Prostate gland (tissue), 2 donors: ENCODE measurements at places on chromosomes 2 and 18.

- H3K36me3 ChIP-seq = no peaks in the 10 kb centered on the region
- no peaks in the 10 kb centered on the region for H3K4me1 ChIP-seq
- no peak for DNase-seq
- H3K4me3 ChIP-seq = no peak overlapping the region
- H3K27ac ChIP-seq = no peak overlapping the region
Observed at GRCh38 chr2:4415171-4415570, 711.8 kb downstream of the DCDC2C start.

- no peak for DNase-seq
- no peak overlapping the region for H3K27ac ChIP-seq
- no peak overlapping the region for H3K4me3 ChIP-seq
- no peaks in the 10 kb centered on the region for H3K27me3 ChIP-seq
- no peaks in the 10 kb centered on the region for H3K4me1 ChIP-seq
- H3K36me3 ChIP-seq = no peaks in the 10 kb centered on the region
Observed at GRCh38 chr18:57422313-57422872, 12.8 kb upstream of the ONECUT2 start.

GRCh38 chr2:24856791-24857211, 63.2 kb downstream of the ADCY3 start:
- H3K36me3 ChIP-seq = no peaks in the 10 kb centered on the region
- DNase-seq = no peak
- peaks cover 4% of the 10 kb centered on the region for H3K4me1 ChIP-seq
- H3K27me3 ChIP-seq = no peaks in the 10 kb centered on the region

- H3K4me3 ChIP-seq = no peak overlapping the region
- H3K27me3 ChIP-seq = no peaks in the 10 kb centered on the region
- DNase-seq = no peak
- no peaks in the 10 kb centered on the region for H3K4me1 ChIP-seq
- H3K27ac ChIP-seq = no peak overlapping the region
- no peaks in the 10 kb centered on the region for H3K36me3 ChIP-seq
Observed at GRCh38 chr18:34718610-34719009, 8.5 kb downstream of the DTNA start.

GRCh38 chr2:164371916-164372315, 249.4 kb downstream of the GRB14 start:
- DNase-seq = no peak
- H3K4me1 ChIP-seq = no peaks in the 10 kb centered on the region
- H3K4me3 ChIP-seq = no peak overlapping the region
- no peaks in the 10 kb centered on the region for H3K27me3 ChIP-seq
- no peak overlapping the region for H3K27ac ChIP-seq
- H3K36me3 ChIP-seq = no peaks in the 10 kb centered on the region
